ENCODE measurements at places on chromosomes 1 and 21. TPM values are rescaled to one million over a fixed set of nuclear protein-coding genes. Genes with fewer than 3 reads are reported as not detected.

DNA sequence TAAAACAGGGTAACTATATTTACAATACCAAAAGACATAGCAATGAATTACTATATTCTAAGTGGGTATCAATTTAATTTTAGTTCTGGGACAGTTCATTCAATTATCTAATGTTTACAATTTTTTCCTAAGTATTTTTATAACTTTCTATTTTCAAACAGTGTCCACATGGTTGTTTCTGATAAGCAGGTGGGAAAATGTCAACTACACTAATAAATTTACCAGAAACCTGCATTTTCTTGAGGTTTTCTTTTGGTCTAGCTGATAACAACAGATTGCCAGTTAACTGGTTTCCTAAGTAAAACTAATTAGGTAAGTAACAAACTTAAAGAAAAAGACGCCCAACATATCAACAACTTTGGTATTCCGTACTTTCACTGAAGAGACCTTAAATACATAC, 84.9 kb upstream of the GFI1 start:
- no peak for DNase-seq

DNA sequence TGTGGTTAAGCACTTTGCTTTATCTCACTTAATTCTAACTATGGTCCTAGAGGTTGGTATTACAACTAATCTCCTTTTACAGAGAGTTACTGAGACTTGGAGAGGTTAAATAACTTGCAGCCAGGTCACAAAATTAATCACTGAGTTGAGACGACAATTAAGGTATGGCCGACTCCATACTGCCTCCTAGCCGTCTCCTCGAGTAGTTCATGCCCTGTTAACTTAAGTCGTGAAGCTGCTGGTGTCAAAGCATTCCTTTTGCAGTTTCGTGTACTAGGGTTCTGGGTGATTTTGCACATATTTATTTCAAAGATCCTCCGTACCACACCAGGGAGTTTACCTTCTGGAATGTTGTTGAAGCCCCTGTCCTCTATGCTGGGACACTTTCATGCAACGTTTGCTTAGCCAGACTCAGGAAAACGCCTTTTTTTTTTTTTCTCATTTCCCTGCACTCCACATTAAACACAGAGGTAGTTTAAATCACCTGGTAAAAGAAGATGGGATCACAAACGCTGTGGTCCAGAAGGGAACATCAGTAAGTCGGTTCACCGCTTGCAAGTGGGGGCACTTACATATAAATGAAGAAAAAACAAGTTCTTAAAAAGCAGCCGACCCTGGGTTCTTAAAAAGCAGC, 570 bp upstream of the NEK7 start:
- no peak for DNase-seq

- DNase-seq = no peak
Measured at GRCh38 chr1:183792300-183792699, 12.6 kb upstream of the RGL1 start.

Gene ADAR
- total RNA-seq = 121 TPM

DNA sequence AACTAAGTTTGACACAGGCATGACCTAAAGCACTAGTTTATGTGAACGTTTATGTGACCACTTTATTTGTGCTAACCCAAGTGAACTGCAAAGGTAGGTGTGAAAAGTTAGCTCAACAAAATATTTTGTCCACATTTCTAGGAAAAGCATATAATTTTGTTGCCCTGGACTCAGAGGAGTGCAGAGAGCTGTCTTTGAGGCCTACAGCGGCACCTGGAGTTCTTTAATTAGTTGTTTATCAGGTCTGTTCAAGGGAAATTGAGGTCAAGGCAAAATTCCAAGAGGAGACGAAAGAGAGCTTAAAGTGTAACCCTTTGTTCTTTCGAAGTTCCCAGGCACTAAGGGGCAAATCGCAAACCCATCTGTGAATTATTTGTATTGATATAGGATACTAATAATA, 1.3 kb downstream of the GIPC2 start:
- no peak for DNase-seq

Gene NPHP4
- total RNA-seq = 6.6 TPM

Gene CD1C
- total RNA-seq = not detected

Gene TMEM54
- 162 TPM for total RNA-seq

DNA sequence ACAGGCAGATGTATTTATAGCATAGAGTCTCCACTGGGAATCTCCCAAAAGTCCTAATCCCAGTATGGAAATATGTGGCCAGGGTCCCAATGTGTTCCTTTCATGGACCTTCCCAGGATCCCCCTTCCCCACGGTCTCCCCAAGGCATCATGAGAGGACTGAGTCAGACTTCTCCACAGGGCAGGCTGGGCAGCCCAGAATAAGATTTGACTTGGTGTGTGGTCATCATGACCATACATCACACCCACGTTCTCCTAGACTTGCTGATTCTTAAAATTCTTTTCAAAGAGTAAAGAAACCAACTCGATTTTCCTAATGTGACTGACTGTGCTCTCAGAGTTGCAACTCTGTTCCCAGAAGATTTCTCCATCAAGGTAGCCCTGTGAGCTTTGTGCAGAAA, 93.9 kb upstream of the CD34 start:
- DNase-seq = no peak

Gene GLIS1
- 0.63 TPM for total RNA-seq

DNA sequence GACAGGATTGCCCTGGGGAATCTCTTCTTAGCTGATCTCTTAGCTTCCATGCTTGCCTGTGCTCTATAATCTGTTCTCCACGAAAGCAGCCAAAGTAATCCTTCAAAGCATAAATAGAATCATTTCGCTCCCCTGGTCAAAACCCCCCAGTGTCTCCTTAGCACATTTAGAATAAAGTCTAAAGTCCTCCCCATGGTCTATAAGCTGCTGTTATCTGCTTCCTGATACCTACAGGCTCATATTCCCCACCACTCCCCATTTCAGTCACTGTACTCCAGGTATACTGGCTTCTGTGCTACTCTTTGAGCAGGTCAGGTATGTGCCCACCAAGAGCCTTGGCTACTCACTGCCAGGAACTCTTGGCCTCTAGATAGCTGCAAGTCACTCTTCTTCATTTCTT, 2.9 kb downstream of the S100A12 start:
- DNase-seq = no peak

- DNase-seq = no peak
Measured at GRCh38 chr1:88351960-88352359, 332.1 kb upstream of the PKN2 start.

Gene C1orf167
- total RNA-seq = not detected

DNA sequence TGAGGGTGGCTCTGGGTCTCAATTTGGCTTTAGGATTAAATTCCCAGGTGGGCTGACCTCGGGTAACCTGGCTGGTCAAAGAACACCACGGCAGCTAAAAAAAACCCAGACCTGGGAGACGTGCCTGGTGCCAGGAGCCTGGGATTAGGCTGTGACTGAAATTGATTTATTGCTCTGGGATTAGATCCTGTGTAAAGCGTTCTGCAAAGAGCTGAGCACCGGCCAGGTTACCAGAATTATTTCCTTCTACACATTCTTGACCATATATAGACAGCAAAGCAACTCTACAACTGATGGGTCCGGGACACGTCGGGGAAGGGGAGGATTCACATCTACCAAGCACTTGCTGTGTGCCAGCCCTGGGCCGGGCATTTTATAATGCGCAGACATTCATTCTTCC, 45.2 kb downstream of the TMCO4 start:
- no peak for DNase-seq

DNA sequence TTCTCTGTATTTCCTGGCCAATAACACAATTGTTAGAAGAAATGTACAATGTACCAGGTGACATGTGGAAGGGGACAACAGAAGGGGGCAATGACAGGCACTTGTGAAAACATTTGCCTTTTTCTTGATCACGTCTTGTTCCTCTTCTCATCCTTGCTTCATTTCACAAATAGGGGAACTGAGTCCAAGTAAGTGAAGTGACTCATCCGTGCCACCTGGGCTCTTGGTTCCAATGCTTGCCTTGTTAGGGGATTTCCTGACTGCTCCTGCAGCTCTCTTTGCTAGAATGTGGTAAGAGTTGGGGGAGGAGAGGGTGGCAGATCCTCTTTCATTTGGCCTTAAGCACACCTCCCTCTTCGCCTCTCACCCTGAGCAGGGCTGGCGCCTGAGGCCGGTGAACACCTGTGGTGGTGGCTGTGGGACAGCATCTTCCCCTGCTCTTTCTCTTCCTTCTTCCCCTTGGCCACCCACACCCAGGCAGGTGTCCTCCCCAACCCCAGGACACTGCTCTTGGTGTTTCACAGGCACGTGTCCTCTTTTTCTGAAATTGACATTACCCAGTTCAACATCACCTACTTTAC, 2.2 kb upstream of the RHEX start:
- DNase-seq = peak; percentile 85

DNA sequence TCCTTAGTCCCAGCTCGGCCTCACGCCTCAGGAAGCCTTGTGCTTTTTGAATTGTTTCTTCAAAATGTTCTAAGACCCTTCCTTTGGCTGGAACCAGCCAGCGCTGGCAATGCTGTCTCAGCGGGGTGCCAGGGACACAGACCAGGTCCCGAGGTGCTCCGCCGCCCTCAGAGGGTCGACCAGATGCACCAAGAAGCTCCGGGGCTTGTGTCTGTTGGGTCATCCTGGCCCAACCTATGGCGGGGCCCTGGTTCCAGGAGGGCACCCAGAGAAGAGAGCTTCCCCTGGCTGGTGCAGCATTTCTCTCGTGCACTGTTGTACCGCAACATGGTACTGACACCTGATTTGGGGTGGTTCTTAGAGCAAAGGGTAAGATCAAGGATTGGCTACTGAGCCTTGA, 40.1 kb upstream of the BECN2 start:
- DNase-seq = no peak

DNA sequence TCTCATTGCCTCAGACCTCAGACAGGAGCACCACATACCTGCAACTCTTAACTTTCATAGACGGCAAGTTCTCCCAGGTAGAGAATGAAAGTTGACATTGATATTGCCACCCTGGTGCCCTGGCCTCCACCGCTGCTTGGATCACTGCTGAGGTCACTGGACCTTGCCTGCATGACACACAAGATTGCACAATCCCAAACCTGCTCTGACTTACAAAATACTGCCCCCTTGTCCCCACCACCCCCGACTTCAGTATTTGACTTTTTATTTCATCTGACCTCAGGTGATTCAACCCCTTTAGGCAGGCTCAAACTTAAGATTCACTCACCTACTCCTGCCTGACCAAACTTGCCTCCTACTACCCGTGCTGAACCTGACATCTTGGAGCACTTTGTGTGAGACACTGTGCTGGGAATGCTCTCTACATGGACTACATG, 43.1 kb upstream of the S1PR1 start:
- DNase-seq = no peak

GRCh38 chr21:28332796-28333195, 659.9 kb downstream of the LTN1 start:
- DNase-seq = no peak

Gene NME7
- 24.4 TPM for total RNA-seq

DNA sequence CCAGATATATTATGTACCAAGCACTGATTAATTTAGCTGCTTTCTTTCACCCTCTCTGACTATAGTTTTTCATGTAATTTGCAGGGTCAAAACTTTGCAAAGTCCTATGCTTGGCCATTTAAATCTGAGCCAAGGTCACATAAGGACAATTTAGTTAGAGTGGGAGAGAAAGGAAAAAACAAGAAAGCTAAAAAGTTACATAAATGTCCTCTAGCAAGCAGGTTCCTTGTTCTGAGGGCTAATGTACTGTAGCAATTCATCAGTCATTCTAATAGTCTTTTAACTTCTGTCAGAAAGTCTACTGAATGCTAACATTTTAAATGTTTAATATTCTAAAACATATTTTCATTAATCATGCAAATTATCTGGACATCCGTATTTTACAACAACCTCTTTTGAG, 68.3 kb downstream of the SAMSN1 start:
- DNase-seq = no peak

Gene DNAH14
- total RNA-seq = 30.8 TPM

Gene RAB3B
- 35.9 TPM for total RNA-seq

DNA sequence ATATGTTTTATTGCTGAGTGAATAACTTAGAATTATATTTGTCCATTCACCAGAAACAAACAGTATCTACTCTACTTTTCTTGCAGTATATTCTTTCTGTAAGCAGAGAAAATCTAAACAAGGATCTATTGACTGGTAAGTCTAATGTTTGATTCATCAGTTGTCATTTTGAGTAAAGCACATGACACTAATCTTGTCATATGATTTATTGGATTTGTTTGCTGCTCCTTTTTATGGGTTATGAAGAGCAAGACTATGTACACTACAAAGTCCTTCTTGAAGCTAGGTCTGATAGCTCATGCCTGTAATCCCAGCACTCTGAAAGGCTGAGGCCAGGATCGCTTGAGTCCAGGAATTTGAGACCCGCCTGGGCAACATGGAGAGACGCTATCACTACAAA, 23.3 kb downstream of the KMO start:
- no peak for DNase-seq
